ENCODE measurements at places on chromosomes 1 and 21.

DNA sequence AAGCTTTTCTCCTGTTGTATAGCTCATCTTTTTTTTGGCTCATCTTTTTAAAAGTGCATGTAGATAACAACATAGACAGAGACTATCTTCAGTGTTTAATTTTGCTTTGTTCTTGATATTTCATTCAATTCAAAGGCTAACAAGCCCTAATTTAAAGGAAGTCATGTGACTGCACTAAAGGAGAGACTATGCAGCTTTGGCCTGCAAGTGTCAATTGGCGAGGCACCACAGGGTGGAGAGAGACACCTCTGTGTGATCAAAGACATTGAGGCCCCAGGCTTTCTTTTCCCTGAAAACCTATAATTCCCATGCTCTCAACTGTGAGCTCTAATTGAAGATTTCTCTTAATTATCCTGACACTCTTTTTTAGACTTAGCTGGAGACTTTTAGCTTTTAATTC, 53.6 kb downstream of the CHODL start:
- DNase-seq: no peak

DNA sequence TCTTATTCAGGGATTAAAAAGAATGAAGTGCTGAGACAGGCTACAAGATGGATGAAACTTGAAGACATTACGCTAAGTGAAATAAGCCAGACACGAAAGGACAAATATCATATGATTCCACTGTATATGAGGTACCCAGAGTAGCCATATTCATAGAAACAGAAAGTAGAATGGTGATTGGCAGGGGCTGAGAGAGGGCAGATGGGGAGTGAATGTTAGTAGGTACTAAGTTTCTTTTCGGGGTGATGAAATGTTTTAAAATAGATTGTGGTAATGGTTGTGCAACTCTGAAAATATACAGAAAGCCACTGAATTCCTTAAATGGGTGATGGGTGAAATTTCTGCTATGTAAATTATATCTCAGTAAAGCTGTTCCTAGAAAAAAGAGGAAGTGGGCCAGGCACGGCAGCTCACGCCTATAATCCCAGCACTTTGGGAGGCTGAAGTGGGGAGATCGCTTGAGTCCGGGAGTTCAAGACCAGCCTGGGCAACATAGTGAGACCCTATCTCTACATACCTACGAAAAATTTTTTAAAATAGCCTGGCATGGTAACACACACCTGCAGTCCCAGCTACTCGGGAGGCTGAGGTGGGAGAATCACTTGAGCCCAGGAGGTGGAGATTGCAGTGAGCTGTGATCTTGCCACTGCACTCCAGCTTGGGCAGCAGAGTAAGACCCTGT, 15.9 kb downstream of the SLC27A3 start:
- DNase-seq: peak; percentile 87

GRCh38 chr1:150256554-150257341, 826 bp upstream of the CA14 start:
- no peak for DNase-seq

DNA sequence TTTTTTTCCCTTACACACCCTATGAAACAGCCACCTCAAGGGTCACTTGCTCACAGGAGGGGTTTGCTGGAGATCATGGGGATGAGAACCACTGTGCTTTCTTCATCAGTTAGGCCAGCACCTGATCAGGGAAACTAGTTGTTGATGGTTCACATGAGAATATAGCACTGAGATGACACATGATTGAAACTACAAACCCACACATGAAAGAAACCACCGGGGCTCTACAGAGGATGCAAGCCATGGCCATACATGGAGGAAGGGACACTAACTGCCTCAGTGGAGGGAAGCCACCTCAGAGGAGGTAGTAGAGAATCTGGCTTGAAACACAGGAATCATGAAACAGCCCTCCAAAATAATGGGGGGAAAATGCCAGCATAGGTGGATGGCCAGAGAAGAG, 63.2 kb downstream of the PRKAB2 start:
- peak; percentile 59 for DNase-seq

GRCh38 chr1:206708058-206708457, 23.4 kb downstream of the MAPKAPK2 start:
- no peak for DNase-seq

DNA sequence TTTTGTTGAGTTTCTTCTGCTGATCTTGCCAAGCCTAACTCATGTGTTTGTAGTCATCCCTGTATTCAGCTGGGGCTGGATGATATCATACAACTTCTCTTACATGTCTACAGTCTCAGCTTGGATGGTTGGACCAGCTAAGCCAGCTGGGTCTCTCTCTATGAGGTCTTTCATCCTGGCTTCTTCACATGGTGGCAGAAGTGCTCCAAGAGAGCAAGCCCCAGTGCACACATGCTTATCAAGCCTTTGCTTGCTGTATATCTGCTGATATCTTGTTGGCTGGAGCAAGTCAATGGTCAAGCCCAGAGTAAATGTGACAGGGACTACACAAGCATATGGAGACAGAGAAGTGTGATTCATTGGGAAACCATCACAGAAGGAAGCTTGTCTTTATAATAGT, 29.2 kb upstream of the SLC44A5 start:
- DNase-seq: no peak

DNA sequence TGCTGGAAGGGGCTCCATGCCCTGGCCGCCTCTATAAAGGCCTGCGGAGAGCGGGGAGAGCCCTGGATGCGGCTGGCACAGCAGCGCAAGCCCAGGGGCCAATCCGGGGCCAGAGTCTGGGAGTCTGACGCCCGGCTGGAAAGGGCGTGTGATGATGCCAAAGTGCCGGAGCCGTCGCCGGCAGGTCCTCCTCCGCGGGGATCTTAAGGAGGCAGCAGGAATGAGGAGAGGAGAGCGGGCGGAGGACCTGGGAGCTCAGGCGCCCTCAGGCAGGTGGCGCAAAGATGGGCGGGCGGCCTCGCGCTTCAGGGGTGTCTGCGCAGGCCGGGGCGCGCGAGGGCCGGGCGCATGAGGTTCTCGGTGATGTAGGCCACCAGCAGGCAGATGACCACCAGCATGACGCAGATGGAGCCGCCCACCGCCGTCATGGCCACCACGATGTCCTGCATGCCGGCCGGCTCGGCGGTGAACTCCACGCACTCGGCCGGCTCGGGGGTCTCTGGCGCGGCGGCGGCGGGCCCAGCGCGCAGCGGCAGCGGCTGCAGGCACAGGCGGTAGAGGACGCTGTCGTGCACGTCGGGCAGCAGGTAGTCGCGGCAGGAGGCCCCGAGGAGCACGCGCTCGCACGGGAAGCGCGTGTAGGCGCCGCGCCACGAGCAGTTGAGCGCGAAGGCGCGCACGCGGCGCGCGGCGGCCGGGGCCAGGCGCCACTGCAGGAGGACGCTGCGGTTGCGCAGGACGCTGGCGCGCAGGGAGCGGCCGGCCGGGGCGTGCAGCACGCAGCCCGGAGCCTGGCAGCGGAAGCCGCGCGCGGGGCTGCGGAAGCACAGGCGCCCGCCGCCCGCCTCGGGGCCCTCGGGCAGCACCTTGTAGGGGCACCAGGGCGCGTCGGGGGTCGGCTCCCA, 653 bp downstream of the FNDC10 start:
- DNase-seq: peak; percentile 83

GRCh38 chr1:53281133-53281532, 42.8 kb upstream of the MAGOH start:
- no peak for DNase-seq

- DNase-seq: peak; percentile 57
Observed at GRCh38 chr21:41921021-41921420, 32.8 kb downstream of the C2CD2 start.

GRCh38 chr1:110291241-110292030, 47.7 kb upstream of the RBM15 start:
- DNase-seq: no peak

- DNase-seq: no peak
Observed at GRCh38 chr1:206793620-206794019, 21.3 kb upstream of the IL10 start.

GRCh38 chr1:209861242-209861641, 33.5 kb downstream of the UTP25 start:
- DNase-seq: no peak

All from GM20000 (cell line).